ENCODE measurements at places on chromosomes 3 and 15.

GRCh38 chr3:143439817-143440216, 320.2 kb downstream of the CHST2 start:
- DNase-seq: no peak

DNA sequence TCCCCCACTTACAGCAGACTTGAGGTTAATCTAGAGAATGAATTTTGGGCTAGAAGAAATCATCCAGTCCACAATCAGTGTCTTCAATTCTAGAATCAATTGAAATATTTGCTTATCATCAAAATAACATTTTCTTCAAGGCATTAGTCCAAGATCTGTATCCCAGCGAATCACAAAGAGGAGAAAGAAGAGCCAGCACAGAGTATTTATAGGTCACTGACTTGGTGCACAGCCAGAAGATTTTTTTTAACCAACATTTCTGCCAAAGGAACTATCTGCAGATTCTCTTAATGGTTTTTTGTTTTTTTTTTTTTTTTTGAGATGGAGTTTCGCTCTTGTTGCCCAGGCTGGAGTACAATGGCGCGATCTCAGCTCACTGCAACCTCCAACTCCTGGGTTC, 178.2 kb downstream of the TNIK start:
- DNase-seq: no peak

DNA sequence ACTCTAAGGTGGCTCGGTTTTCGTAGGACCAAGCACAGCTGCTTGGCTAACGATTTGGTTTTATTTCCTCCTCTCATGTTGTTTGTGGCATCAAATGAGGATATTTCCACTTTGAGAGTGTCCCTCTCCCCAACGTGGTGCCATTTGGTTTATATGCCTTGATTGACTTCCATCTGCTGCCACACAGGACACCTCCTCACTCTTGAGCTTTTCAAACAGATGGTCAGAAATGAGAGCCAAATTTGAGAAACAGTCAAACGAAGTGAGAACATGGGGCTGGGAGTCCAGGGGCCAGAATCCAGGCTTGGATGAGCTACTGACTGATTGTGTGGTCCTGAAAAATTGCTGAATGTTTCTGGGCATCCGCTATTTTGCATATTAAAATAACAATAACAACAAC, 43.5 kb downstream of the CEMIP start:
- no peak for DNase-seq

DNA sequence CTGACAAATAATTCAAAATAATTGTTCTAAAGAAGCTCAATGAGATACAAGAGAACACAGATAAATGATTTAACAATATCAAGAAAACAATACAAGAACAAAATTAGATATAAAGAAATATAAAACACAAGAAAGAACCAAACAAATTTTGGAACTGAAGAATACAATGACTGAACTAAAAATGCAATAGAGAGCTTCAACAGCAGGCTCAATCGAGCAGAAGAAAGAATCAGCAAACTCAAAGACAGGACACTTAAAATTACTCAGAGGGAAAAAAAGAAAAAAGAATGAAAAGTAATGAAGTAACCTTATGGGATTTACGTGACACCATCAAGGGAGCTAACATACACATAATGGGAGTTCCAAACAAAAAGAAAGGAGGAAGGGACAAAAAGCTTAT, 32.1 kb downstream of the CCDC54 start:
- DNase-seq: no peak

DNA sequence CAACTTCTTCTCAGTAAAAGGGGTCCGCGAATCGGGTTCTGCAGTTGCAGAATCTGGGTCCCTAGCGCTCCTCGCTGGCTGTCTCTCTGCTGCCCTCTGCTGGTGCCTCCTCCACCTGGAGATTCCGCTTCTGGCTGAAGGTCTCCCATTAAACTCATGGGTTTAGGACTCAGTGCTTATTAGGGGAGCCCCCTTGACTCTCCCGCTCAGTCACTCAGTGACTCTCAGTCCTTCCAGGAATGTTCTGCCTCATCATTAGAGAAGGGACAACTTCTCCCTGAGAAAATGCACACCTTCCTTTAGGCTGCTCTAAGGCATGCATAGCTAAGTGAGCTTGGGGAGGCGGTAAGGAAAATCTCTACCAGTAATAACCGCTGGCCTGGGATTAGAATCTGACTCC, 7.1 kb downstream of the CPN2 start:
- peak; percentile 87 for DNase-seq

DNA sequence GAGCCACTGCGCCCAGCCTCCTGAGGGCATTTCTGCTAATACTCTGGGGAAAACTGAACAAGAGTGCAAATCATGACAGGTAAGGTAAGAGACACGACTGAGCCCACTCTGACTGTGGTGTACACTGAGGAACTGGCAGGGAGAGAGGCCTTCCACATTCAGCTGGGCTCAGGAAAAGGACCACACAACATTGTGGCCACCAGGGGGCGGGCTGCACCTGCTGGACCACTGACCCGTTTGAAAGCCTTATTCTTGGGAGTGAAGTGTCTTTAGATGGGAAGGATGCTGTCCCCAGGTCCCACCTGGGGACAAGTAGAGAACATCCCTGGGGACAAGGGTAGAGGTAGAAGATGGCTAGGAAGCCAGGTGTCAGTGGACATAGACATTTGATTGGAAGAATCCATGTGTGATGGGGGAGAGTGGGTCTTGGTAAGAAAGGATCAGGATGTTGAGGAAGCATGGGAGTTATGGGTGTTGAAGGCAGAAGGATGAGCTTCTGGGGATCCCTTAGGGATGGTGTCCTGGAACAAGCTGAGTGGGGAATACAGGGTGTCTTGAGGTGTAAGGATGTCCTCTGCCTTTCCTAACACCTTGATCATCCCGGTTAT, 6.2 kb upstream of the CTDSPL start:
- DNase-seq: peak; percentile 79

DNA sequence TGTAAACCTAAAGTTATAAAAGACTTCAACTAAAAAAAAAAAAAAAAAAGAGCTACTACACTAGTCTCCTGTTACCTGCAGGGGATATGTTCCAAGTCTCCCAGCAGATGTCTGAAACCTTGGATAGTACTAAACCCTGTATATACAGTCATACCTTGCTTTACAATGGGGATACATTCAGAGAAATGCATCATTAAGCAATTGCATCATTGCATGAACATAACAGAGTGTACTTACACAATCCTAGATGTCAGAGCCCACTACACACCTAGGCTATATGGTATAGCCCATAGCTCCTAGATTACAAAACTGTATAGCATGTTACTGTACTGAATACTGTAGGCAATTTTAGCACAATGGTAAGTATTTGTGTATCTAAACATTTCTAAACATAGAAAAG, 119.1 kb downstream of the GMPS start:
- no peak for DNase-seq

DNA sequence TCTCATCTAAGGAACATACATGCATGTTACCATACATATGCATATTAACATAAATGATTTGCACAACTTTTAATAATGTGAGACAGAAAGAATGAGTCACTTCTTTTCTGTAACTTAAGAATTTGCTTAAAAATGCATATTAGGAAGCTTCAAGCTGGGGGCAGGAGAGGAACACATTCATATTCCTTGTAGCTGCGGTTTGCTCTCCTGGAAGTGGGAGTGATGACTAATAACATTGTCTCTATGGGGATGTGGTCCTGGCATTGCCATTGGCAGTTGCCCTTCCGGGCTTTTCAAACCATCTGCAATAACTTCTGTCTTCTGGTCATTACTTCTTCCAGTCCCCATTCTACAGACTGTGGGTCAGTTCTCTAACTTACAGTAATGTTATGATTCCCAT, 15.6 kb downstream of the CHST2 start:
- DNase-seq: peak; percentile 99

DNA sequence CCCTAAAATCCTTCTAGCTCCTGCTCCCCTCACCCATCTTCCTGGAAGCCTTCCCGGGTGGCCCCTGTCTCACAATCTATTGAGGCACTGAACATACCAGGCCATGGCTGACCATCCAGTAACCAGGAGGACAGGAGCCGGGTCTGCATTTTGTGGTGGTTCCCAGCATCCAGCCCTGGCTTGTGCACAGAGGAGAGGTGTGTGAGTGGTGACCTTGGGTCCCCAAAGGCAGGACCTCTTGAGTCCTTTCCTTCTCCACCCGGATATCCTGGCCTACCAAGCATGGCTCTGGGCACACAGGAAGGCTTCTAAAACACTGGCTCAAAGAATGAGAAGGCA, 7.8 kb downstream of the CSK start:
- DNase-seq: no peak

- no peak for DNase-seq
Measured at GRCh38 chr3:177711637-177712036, 514.4 kb upstream of the TBL1XR1 start.

DNA sequence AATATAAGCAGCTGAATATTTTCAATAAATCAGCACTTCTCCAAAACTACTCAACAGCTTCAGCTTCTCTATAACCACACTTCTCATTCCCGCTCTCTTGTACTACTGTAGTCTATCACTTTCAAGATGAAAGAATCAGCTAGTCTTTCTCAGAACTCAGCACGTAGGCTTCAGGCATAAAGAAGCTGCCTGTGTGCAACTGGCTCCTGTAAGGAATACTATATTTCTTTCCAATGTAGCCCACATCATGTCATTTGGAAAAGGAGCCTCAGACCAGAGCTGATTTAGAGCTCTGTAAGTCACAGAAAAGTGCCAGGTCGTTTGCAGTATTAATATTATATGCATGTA, 62.3 kb downstream of the FMN1 start:
- no peak for DNase-seq

DNA sequence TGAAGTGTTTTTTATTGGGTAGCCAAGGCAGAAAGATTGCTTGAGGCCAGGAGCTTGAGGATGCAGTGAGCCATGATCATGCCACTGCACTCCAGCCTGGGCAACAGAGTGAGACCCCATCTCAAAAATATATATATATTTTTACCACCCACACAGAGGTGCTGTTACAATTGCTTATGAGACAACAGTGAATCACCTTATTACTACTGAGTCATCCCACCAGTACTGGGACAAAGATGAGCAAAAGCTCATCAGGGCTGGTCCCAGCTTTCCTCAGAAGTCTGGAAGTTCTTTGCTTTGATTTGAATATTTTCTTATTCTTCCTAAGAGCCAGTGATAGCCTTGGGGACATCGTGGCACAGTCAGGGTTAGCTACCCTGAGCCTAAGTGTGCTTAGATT, 207.7 kb downstream of the SOX2 start:
- no peak for DNase-seq

- DNase-seq: no peak
Measured at GRCh38 chr15:89138999-89139612, 50.9 kb downstream of the ABHD2 start.

DNA sequence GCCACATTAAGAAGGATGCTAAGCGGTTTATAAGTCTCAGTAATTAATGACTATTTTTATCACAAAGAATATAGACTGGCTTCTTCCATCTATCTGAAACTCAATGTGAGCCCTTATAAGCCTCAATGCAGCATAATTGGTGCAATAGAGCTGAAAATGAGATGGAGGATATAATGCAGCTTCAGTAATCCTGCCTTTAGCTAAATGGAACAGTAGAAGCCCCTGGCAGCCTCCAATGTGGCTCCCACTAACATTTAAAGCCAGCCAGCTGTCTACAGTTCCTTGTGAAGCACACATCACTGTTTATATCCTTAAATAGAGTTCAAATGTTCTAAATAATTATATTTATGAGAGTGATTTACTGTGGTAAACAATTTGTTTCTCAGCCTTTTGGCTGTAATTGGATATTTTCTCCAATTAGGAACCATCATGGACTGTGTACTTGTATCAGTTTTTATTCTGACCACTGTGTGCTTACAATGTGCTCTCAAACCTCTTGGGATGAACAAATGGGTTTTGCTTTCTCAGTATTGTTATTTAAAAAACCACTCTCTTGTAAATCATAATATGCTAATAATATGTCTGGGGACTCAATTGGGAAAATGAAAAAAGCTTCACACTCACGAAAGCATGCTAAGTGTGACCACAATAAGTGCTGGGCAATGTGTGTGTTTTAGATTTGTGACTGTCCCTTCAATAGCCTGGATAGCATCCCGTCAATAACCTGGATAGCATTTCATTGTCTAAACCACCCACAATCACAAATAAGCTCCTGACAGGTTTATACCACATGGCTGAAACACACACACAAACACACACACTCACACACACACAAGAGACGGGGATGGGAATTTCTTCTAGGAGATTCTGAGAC, 366.6 kb downstream of the GBE1 start:
- DNase-seq: no peak

GRCh38 chr15:27790270-27790669, 308.8 kb downstream of the OCA2 start:
- no peak for DNase-seq

- peak; percentile 35 for DNase-seq
Measured at GRCh38 chr3:172709774-172710663, 848 bp downstream of the NCEH1 start.

- DNase-seq: no peak
Measured at GRCh38 chr3:162892921-162893793, 1396.5 kb downstream of the OTOL1 start.

- no peak for DNase-seq
Measured at GRCh38 chr15:96838081-96838480, 507.6 kb downstream of the NR2F2 start.

- DNase-seq: peak; percentile 44
Measured at GRCh38 chr15:72182673-72183072, 14.9 kb downstream of the GRAMD2A start.

- DNase-seq: no peak
Measured at GRCh38 chr15:52709187-52709981, 30.2 kb upstream of the ATOSA start.

GRCh38 chr3:45952456-45952855, 9.2 kb downstream of the CXCR6 start:
- DNase-seq: no peak

DNA sequence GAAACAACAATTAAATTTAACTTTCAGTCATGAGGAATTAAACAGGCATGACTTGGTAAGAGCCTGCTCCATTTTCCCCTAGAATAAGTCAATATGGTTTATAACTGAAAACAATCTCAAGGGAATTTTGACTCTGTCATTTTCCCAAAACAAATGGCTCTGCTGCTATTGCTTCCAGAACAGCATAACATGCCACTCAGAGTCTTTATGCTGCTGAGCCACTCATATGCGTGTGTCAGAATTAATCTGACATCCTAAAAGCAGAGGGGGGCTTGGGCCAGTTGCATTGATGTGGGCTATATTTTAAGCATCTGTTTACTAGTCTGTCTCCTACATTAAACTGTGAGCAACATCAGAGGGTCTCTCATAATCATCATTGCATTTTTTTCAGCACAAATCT, 111.1 kb upstream of the ABI3BP start:
- no peak for DNase-seq

- no peak for DNase-seq
Measured at GRCh38 chr3:81734742-81735141, 26.7 kb downstream of the GBE1 start.

DNA sequence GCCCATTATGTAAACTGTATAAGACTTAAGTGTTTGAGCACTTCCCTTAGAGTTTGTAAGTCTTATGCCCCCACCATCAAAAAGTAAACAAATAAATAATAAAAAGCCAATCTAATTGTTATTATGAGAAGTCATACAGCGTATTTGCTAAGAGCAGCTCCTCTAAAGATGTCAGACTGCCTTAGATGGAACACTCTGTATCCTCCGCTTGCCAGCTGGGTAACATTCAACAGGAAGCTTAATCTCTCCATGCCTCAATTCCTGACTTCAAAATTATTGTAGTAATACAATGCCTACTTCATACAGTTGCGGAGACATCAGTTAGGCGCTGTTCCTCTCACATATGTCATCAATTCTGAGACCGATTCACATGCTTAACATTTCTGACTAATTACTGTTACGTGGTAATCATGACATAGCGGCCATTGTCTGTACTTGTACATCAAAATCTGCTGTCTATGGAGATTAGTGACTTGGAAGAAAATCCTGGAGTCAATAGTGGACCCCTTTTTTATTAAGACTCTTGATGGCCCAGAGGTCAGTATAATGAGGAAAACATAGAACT, 417.7 kb downstream of the LPP start:
- no peak for DNase-seq

GRCh38 chr3:172903642-172904320, 153.3 kb downstream of the ECT2 start:
- no peak for DNase-seq
